ENCODE measurements at places on chromosomes 3 and 15.
A peak's percentile ranks its signal among the peaks of the same experiment; 100 is the strongest.

GRCh38 chr15:39925112-39925842, 5.2 kb upstream of the GPR176 start:
- DNase-seq, result no peak

- no peak for DNase-seq
Observed at GRCh38 chr3:126540342-126540849, 16.4 kb downstream of the CHST13 start.

GRCh38 chr3:99777210-99777549, 40.5 kb upstream of the CMSS1 start:
- no peak for DNase-seq

- no peak for DNase-seq
Observed at GRCh38 chr3:130933801-130934345, 40.0 kb downstream of the ATP2C1 start.

GRCh38 chr15:85002517-85002916, 20.9 kb downstream of the PDE8A start:
- no peak for DNase-seq

- DNase-seq, result no peak
Observed at GRCh38 chr15:84940399-84940798, 41.3 kb upstream of the PDE8A start.

DNA sequence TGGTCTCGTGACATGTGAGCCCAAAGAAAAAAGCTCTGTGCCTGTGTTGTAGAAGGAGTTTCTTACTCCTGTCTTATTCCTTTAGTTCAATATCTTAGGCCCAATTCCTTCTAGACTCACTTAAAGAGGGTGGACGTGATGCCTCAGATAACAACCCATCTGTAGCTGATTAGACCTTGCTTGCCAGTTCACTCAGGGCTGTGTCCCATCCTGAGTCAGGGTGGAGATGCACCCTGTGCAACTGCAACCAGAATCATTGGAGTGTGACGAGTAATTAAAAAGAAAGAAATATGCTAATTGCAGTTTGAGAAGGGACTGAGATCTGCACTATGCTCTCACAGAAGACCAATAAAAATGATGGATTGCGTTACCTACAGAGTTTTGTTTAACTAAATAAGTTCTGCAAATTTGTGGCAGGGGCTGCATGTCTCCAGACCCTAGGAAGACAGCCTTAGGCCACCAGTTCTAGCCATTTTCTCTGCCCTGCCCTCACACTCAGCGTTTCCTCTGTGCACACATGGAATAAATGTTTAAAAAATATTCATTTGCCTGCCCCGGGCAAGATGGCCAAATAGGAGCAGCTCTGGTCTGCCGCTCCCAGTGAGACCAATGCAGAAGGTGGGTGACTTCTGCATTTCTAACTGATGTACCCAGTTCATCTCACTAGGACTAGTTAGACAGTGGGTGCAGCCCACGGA, 83.0 kb downstream of the MOBP start:
- no peak for DNase-seq

GRCh38 chr3:71076361-71077002, 507.0 kb downstream of the FOXP1 start:
- DNase-seq, result no peak

DNA sequence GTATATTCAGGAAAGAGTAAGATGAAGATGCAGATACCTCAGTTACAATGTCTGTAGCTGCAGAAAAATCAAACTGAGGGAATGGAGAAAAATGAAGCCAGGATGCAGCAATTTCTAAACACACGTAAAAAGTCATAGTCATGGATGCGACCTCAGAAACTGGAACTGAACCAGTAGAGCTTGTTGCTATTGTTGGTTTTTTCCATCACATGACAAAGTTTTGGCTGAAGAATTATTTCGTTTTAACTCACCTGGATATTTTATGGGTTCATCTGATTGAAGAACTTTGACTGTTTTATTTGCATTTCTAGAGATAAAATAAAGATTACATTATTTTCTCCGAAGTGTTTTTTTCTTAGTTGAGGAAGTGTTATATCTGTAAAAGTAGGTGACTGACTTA, 591.2 kb downstream of the ZBBX start:
- DNase-seq, result no peak

- peak; percentile 80 for DNase-seq
Observed at GRCh38 chr15:84603630-84604379, 3.0 kb downstream of the ZSCAN2 start.

DNA sequence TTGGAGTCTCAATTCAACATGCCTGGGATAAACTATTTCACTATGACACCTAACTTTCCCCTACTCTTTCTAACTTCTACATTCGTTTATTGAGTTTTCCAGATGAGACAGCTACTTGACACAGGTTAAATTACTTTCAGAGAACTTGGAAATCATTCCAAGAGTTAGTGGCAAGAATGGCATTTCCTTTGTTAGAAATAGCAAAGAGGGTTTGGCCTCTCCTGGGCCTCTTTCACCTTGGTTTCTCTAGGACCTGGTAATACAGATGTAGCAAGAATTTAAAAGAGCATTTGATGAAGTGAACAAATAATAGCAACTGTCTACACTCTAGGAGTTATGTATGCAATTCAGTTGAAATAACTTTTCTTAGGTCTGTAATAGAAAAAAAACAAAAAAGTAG, 748.9 kb downstream of the MECOM start:
- no peak for DNase-seq

DNA sequence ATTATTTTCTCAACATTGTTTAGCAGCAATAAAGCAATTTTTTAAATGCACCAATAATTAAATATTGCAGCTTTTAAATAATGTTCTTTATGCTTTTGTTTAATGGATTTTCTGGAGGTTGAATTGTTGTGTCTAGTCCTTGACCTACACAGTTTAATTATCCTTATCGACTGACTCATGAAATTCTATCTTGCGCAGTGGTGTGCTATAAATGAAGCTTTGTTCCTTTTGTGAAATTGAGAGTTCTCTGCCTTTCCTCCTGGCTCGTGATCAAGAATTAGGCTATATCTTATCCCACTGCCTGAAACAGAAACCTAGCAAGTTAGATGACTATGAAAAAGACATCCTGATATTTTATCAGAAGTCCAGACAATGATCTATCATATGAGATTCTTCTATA, 37.0 kb upstream of the PIK3R4 start:
- DNase-seq, result no peak

Measured in iPS DF 19.7 (cell line).